ENCODE measurements at places on chromosomes 2 and 18. TPM values are rescaled to one million over a fixed set of nuclear protein-coding genes. Genes with fewer than 3 reads are reported as not detected.

Gene DHRS9
- polyA plus RNA-seq, result not detected

Gene POLR1A
- 11.9 TPM for polyA plus RNA-seq

Gene GAREM2
- polyA plus RNA-seq, result 1.6 TPM

GRCh38 chr2:160742667-160743066, 249.1 kb upstream of the RBMS1 start:
- no peaks in the 10 kb centered on the region for H3K27me3 ChIP-seq
- H3K27ac ChIP-seq, result no peak overlapping the region
- no peak for DNase-seq
- no peaks in the 10 kb centered on the region for H3K4me1 ChIP-seq
- H3K36me3 ChIP-seq, result no peaks in the 10 kb centered on the region
- H3K4me3 ChIP-seq, result no peak overlapping the region

DNA sequence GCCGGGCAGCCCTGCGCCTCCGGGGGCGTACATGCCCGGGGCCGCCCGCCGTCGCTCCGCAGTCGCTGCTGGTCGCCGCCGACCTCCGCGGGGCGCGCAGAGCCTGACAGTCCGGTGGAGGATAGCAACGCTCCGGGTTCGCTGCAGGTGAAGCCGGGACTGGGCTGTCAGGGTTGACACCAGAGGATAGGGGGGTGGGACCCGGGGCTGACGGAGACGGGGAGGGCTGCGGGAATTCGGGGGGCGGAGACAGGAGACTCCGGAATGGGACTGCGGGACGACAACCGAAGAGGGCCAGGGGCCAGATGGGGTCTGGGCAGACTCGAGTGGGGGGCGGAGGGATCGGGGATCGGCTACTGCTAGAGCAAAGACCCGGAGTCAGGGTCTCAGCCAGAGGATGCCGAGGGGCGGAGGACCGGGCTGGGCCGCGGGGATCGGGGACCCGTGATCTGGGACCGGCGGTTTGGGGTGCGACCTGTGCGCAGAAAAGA, 403 bp downstream of the TMEM127 start:
- H3K36me3 ChIP-seq, result peaks cover 7% of the 10 kb centered on the region
- peak overlapping the region; percentile 73 for H3K4me3 ChIP-seq
- no peaks in the 10 kb centered on the region for H3K27me3 ChIP-seq
- H3K27ac ChIP-seq, result peak overlapping the region; percentile 89

DNA sequence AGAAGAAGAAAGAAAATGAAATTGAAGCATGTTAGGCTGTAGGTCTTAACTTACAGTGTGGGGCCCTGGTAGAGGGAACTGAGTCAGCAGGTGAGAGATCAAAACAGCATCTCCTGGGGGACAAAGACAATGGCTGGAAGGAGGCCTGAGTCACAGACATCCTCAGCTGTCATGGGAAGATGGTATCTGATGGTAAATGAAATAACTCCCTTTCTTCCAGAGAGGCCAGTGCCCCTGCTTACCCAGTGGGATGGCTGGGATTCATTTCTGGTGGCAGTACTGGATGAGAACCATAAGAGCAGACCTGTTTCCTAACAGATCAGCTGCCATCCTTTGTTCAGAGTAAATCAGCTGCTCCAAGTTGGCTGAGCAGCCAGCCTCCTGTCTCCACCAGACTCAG, 251.3 kb upstream of the EPAS1 start:
- H3K4me3 ChIP-seq, result no peak overlapping the region
- DNase-seq, result no peak
- no peak overlapping the region for H3K27ac ChIP-seq
- H3K27me3 ChIP-seq, result no peaks in the 10 kb centered on the region
- H3K4me1 ChIP-seq, result no peaks in the 10 kb centered on the region

- H3K27me3 ChIP-seq, result no peaks in the 10 kb centered on the region
- H3K4me3 ChIP-seq, result no peak overlapping the region
- no peaks in the 10 kb centered on the region for H3K4me1 ChIP-seq
- DNase-seq, result no peak
Measured at GRCh38 chr18:41644466-41644865, 310.6 kb upstream of the PIK3C3 start.

DNA sequence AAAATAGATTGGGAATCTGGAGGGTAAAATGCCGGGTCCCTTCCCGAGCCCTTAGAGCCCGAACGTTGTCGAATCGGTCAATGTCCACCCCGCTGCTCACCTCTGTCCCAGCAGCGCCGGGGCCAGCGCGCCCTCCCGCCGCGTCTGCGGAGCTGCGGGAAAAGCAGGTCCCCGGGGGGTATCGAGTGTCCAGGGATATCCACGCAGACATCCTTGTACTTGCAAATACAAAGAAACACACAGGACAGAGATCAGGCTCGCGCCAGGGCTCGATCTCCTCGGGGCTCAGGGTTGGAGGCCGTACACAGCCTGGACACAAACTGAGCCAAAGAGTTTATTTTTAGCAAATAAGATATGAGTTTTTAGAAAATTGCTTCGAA, 2.3 kb upstream of the GATA6 start:
- DNase-seq, result no peak
- peaks cover under 1% of the 10 kb centered on the region for H3K36me3 ChIP-seq
- H3K4me1 ChIP-seq, result peaks cover 4% of the 10 kb centered on the region
- H3K27me3 ChIP-seq, result peaks cover 45% of the 10 kb centered on the region

GRCh38 chr18:5972298-5972697, 77.0 kb upstream of the TMEM200C start:
- H3K36me3 ChIP-seq, result no peaks in the 10 kb centered on the region
- DNase-seq, result no peak
- no peaks in the 10 kb centered on the region for H3K27me3 ChIP-seq
- H3K4me1 ChIP-seq, result peaks cover 2% of the 10 kb centered on the region

GRCh38 chr18:45528712-45529336, 86.5 kb upstream of the SLC14A2 start:
- H3K4me1 ChIP-seq, result no peaks in the 10 kb centered on the region
- H3K27me3 ChIP-seq, result no peaks in the 10 kb centered on the region
